ENCODE measurements at places on chromosomes 11 and 22. TPM values are rescaled to one million over a fixed set of nuclear protein-coding genes. Genes with fewer than 3 reads are reported as not detected.

Gene MOV10L1
- total RNA-seq, result 7.9 TPM

Gene B3GAT1
- not detected for total RNA-seq

Gene F2
- not detected for total RNA-seq

Gene LRRC74B
- total RNA-seq, result not detected

Gene ADM
- total RNA-seq, result 210 TPM

Gene SEPTIN3
- 0.06 TPM for total RNA-seq

Gene TMPRSS5
- 0.16 TPM for total RNA-seq

Gene SCN3B
- total RNA-seq, result 2.3 TPM

Gene GLYATL1
- total RNA-seq, result not detected

Gene ARVCF
- 78.0 TPM for total RNA-seq

Measured in bladder microvascular endothelial cell (primary cell).